Smooth muscle cell of the umbilical artery (primary cell): ENCODE measurements at places on chromosomes 3 and 15. TPM values are rescaled to one million over a fixed set of nuclear protein-coding genes. Genes with fewer than 3 reads are reported as not detected.

The ESYT3 gene
- 0.59 and 1.6 TPM in 2 replicates for total RNA-seq

The MEF2A gene
- 19.3 and 35.6 TPM in 2 replicates for total RNA-seq

The CCR5 gene
- not detected in 2 replicates for total RNA-seq

The KLF15 gene
- 0.59 TPM in 1 of 2 replicates, not detected in the other for total RNA-seq

The CATSPER2 gene
- total RNA-seq: 0.89 and 9.6 TPM in 2 replicates

The ADGRG7 gene
- 0.30 TPM in 1 of 2 replicates, not detected in the other for total RNA-seq

The GREM1 gene
- total RNA-seq: 41.6 and 185 TPM in 2 replicates

The SAXO2 gene
- 0.05 and 1.2 TPM in 2 replicates for total RNA-seq

The TP53BP1 gene
- 106 and 141 TPM in 2 replicates for total RNA-seq

The SLC28A2 gene
- not detected in 2 replicates for total RNA-seq

The SLC24A5 gene
- not detected in 2 replicates for total RNA-seq

The KBTBD13 gene
- not detected in 2 replicates for total RNA-seq

The C3orf85 gene
- total RNA-seq: not detected in 2 replicates

The PTH1R gene
- total RNA-seq: not detected in 2 replicates

The PLIN1 gene
- total RNA-seq: 0.18 and 0.30 TPM in 2 replicates

The LRRIQ4 gene
- not detected in 2 replicates for total RNA-seq

The ASB14 gene
- 0.05 TPM in 1 of 2 replicates, not detected in the other for total RNA-seq

The CCR9 gene
- not detected in 2 replicates for total RNA-seq

The ARRDC4 gene
- 11.0 and 11.5 TPM in 2 replicates for total RNA-seq
